Smooth muscle cell of the brain vasculature (primary cell): ENCODE measurements at places on chromosomes 4 and X.

- DNase-seq, result no peak
These were observed 7.9 kb downstream of the ASMTL start for GRCh38 chrX:1444561-1445500.

DNA sequence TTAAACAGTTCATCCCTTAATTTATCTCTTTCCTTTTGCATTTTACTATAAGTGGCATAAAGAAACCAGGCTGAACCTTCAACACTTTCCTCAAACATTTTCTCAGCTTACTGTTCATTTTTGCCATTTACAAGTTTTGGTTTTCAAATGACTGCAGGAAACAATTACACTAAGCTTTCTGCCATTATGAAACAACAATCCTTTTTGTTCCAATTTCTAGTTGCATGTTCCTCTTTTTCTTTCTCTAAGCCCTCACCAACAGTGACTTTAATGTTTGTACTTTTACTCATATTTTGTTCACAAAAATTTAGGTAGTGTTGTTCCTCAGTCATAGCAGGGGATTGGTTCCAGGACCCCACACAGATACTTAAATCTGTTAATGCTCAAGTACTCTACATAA, 1526.1 kb downstream of the STIM2 start:
- no peak for DNase-seq

- DNase-seq, result no peak
These were observed 379.6 kb downstream of the ARHGAP24 start for GRCh38 chr4:85854546-85854945.

DNA sequence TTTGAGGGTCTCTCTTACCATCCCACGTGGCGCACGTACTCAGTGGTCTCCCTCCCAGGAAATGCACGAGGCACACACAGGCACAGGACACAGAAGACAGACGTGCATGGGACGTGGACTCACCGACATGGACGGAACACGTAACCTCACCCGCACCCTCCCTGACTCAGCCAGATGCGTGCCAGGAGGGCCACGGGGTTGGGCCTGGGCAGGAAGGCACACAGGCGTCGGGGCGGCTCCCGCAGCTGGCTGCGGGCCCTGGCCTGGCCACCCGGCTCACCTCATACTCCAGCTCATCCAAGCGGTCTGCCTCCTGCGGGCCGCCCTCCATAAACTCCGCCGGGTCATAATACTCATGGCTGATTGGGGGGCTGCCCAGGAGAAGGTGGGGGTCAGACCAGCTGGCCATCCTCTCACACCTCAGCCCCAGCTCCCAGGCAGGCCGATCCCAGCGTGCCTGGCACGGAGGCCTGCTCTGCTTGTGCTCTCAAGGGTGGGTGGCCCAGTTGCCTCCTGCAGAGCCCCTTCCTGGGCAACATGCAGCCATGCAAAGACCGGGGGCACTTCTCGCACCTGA, 12.6 kb downstream of the SSR4 start:
- DNase-seq, result no peak

- no peak for DNase-seq
These were observed 72.4 kb downstream of the CCNG2 start for GRCh38 chr4:77229433-77229832.

GRCh38 chrX:2317527-2318055, 183.2 kb downstream of the DHRSX start:
- no peak for DNase-seq

DNA sequence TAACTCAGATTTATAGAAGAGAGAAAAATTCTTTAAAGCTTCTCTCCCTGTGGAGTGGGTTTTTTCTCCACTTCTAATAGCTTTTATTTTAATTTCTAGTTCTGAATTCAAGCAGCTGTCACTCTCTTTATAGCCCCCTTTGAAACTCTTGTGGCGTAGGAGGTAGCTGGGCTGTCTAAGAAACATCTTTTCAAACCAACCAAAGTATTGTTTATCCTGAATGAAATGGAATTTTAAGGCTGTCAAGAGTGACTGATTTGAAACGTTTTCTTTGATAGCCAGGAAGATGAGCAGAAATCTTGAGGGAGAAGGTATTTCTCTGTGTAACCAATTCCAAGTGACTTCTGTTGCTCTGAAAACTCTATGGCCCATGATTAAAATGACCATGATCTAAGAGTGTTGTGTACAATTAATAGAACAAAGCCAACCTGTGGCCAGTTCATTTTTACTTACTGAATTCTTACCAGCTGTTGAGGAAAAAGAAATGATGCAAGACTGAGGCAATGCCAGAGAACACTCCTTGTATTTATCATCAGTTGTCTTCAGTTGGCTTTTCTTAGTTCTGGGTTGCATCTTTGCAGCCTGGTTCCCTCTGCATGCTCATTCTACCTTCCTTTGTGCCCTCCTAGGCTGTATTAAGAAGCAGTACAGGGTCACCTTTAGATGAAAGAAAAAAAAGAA, 298.4 kb downstream of the ARHGAP10 start:
- DNase-seq, result no peak

- DNase-seq, result peak; percentile 18
These were observed 227.0 kb downstream of the DKK2 start for GRCh38 chr4:106809076-106809475.

DNA sequence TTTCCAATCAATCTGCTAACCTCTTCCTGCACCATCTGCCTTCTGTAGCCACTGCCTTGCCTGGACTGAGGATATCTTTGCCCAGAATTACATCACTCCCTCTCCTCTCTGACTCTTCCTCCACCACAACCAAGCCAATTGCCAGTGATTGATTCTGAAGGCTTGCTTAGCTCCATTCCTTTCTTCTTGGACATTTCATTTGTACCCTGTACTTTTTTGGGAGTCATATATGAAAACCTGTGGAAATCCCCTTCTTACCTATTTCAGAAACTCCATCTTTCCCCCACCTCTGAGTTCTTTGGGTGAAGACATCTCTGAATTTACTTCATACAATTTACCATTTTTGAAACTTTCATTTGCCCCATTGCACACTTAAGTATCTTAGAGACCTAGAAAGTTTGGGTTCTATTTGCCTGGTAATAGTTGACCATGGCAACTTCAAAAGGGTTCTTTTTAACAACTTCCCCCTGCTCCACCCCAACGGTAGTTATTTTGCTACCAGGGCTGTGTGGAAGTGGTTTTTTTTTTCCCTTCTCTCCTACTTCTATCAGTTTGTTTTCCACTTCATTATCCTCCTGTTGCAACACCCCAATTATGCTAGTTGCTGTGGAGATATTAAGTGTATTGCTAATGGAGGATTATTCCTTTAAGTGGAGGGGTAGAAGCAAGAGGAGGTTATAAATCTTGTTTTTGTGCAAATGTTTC, 14.3 kb downstream of the SGMS2 start:
- no peak for DNase-seq
